ENCODE measurements at places on chromosomes 16 and 17. TPM values are rescaled to one million over a fixed set of nuclear protein-coding genes. Genes with fewer than 3 reads are reported as not detected.

OMG gene
- total RNA-seq: not detected

TLCD1 gene
- 8.4 TPM for total RNA-seq

UNC45B gene
- total RNA-seq: not detected

MT1F gene
- total RNA-seq: 878 TPM

KRT33B gene
- total RNA-seq: not detected

DNAI2 gene
- total RNA-seq: not detected

CMTM1 gene
- total RNA-seq: 1.3 TPM

ZP2 gene
- not detected for total RNA-seq

PDILT gene
- not detected for total RNA-seq

MYH8 gene
- not detected for total RNA-seq

CMTM2 gene
- total RNA-seq: not detected

PMFBP1 gene
- 0.19 TPM for total RNA-seq

SPATA20 gene
- total RNA-seq: 203 TPM

TERB1 gene
- not detected for total RNA-seq

CLEC3A gene
- not detected for total RNA-seq

FAM171A2 gene
- total RNA-seq: 0.53 TPM

STX1B gene
- 0.62 TPM for total RNA-seq

NPIPA2 gene
- total RNA-seq: not detected

VASN gene
- total RNA-seq: 16.9 TPM

TEKT5 gene
- 0.20 TPM for total RNA-seq

DHRS7C gene
- total RNA-seq: not detected

All from right lobe of liver (tissue), 6 donors.